ENCODE measurements at places on chromosomes 3 and 15.

GRCh38 chr3:30681649-30682211 lies 75.3 kb downstream of the TGFBR2 start:
- DNase-seq: no peak

DNA sequence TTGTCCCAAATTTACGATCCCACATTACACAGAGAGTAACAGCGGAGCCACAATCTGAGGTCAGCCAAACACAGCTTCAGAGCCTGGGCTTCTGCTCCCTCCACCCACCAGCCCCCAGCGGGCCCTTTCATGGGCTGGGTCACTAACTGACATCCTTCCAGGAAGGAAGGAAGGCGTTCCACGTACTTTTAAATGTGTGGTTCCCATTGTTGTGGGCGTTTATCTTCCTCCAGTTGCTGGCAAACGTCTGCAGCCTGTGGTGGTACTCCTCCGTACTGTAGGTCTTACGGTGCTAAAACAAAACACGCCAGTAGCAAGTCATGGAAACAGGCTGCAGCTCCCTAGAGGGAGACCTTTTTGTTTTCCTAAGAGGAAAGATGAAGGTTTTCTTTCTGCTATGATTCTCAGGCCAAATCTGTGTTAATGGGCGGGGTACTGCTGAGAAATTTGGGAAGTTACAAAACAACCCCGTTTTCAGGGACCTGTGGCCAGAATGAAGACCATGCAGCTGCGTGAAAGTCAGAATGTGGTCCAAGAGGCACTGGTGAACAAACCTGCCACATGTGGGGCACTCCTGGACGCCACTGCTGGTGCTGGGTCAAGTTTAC lies 7.6 kb downstream of the CTSH start:
- no peak for DNase-seq

DNA sequence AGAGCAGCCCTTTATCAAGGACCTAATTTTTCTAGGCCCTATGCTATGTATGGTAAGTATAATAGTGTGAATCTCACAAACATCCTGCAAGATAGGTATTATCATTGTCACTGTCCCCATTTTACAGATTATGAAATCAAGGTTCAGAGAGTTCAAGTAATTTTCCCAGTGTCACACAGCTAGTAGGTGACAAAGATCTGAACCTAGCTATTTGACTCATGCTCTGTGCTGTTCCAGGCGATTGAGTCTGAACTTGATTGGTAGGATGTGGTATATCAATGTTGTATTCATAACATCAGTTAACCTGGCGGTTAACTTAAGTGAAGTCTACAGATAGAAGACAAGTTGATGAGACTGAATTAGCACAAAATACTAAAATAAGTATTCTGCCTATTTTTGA lies 229.9 kb downstream of the CHST2 start:
- DNase-seq: no peak

GRCh38 chr3:55554634-55555425 lies 67.7 kb upstream of the WNT5A start:
- DNase-seq: no peak

GRCh38 chr15:100201376-100202280 lies 140.1 kb downstream of the ADAMTS17 start:
- DNase-seq: no peak

DNA sequence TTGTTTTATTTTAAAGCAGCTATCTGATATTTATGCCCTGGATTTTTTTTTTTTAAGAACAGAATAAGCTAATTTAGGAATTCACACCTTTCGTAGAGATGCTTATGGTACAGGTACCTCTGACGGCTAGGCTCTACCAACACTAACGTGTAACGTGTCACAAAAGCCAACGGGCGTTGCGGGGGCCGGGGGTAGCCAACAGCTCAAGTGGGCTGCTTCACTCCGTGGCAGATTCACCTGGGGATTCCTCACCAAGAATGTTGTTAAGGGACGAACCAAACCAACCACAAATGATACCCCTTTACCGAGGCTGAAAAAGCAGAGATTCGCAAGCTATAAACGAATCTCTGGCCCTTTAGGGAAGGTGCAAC lies 1.0 kb downstream of the TMCC1 start:
- DNase-seq: peak; percentile 39

DNA sequence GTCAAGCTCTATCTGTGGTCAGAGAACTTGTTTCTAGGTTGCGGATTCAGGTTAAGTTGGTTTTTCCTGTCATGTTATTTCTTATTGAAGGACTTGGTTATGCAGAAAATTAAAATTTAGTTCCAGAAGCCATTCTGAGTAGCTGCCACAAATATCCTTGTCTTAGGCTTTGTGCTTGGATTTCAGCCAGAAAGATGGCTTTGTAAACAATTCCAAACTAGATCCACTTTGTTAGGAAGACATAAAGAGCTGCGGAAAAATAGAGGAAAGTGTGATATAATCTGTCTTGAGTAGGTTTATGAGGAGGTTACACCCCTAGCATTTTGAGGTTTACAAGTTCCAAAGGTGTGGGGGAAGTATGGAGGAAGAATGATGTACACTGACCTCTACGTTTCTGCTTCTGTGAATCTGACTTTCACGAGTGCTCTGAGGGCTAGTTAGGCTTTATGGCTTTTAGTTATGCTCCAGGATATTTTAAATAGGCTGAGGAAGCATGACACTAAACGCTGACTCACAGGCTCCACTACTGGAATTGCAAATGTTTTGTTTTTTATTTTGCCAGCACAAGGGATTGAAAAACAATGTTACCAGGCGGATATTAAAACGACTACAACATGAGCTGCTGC lies 46.3 kb upstream of the UTS2B start:
- DNase-seq: no peak

GRCh38 chr3:145889730-145890129 lies 271.3 kb downstream of the PLOD2 start:
- no peak for DNase-seq

DNA sequence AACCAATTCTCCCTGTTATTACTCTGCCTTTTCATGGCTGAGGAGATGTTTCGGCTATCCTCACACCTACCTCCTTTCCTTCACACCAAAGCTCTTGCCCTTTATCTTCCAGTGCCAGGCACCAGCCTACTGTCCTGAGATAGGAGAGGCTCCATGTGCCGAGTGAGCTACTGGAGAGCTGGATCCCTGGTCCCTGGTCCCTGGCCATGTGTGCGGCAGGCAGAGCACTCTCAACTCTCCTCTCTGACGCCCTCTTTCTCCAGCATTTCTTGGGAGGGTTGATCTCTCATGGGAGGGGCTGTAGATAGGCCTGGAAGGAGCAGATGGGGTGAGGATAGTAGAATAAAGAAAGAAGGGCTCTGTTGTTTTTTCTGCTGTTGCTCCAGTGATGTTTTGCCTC lies 277.1 kb upstream of the UMPS start:
- DNase-seq: no peak

DNA sequence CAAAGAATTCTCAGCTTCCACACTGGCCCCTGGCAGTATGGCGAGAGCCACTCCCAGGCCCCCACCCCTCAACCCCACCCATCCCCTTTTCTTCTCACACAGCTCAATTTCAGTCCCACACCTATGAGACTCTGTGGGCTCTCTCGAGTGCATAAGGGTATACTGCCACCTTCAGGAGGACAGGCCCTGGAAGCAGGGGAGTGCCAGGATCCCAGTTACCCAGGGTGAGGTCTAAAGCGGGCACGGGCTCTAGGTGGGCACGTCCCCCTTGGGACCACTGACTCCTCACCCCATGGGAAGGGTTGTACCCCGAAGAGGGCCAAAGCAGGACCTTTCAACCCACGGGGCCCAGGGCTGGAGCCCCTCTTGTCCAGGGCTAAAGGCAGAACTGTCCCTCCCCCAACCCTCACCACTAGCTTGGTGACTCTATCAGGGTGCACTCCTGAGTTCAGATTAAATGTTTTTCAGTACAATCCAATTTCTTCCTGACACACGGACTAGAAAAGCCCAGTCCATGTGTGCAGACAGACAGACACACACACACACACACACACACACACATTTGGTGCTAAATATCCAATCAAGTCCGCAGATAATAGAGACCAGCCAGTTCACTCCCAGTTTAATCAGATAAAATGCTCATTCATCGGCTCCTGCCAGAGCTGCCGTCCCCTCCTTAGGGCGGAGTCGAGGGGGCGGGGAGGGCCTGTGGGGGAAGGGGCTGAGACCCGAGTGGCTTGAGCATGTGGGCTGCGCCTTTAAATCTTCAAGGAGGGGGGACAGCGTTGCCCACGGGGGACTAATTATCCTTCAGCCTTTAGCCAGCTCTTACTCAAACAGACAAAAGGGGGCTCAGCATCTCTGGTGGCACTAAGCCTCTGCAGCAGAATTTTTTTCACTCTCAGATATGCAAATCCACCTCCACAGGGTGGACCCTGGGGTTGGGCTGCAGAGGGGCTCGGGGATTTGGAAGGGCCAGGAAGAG lies 59.3 kb downstream of the CYP11A1 start:
- DNase-seq: peak; percentile 77

GRCh38 chr15:71096676-71097075 lies 18.6 kb upstream of the THSD4 start:
- no peak for DNase-seq

GRCh38 chr15:101349047-101349951 lies 54.3 kb upstream of the SNRPA1 start:
- DNase-seq: no peak

DNA sequence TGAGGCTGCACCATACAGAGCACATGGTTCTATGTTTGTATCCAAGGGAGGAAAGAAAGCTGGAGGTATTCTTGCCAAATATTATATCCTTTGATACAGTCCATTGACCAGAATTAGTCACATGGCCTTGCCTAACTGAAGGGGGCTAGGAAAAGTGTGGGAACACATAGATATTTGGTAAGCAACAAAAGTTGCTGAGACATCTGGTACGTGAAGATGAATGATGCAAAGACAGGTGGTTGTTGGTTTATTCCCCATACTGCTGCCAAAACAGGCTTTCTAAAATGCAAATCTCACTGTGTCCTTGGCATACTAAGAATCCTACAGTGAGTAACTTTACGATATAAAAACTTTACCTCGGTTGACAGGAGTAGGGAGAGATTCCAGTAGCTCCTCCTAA lies 162.2 kb downstream of the VGLL3 start:
- DNase-seq: no peak

DNA sequence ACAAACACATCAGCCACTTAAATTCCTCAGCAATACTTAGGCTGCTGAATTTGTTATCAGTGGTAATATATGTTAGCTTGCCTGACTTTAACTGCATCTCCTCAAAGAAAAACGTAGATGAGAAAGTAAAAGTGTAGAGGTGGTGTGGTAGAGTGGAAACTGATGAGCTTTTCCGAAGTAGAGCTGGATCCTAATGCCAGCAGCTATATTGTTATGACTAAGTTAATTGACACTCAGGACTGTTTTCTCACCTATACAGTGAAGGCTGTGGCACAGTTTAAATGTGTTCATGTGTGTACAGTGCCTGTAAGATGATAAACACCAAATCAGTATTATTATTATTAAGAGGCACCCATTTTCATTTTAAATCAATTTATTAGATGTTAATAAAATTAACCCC lies 174.9 kb downstream of the TNIK start:
- no peak for DNase-seq

- no peak for DNase-seq
Observed at GRCh38 chr15:101538996-101539395, 49.5 kb upstream of the PCSK6 start.

GRCh38 chr15:101694261-101694660 lies 30.0 kb downstream of the TARS3 start:
- DNase-seq: no peak

GRCh38 chr15:41809121-41809520 lies 18.8 kb upstream of the JMJD7 start:
- DNase-seq: no peak

GRCh38 chr3:5292512-5292911 lies 105.0 kb downstream of the EDEM1 start:
- DNase-seq: no peak

DNA sequence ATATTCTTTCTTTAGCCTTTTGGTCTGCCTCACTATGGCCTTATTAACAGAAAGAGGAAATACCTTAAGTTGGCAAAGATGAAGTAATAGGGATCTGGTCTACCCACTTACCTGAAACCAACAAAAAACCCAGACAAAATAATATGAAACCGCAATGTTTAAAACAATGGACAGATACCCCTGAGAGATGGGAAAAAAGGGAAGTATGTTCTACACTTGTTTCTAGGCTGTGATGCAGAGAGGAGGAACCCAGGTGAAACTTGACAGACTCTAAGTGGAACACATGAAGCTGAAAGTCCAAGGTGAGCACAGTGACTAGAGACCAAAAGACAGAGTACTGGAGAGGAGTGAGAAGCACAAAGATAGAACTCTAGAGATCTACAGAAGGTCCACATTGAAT lies 78.4 kb downstream of the NR2E3 start:
- no peak for DNase-seq

DNA sequence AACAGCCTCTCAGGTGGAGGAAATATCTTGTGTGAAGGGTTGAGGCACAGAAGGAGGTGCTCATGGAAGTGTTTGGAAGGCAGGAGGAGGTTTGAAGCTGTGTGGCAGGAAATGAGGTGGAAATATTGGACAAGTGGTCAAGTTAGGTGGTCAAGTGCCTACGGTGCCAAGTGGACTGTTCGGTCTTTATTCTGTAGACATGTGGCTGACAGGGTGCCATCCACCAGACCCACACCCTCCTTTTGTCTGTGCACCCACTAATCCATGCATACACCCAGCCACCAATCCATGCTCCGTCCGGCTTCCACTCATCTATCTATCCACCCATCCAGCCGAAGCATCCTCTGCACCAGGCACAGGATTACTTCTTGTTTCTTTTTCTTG lies 2.2 kb downstream of the SLC6A20 start:
- DNase-seq: no peak

- no peak for DNase-seq
Observed at GRCh38 chr3:37041546-37042195, 48.4 kb downstream of the MLH1 start.

GRCh38 chr3:119557877-119558269 lies 1.5 kb downstream of the CD80 start:
- DNase-seq: no peak

DNA sequence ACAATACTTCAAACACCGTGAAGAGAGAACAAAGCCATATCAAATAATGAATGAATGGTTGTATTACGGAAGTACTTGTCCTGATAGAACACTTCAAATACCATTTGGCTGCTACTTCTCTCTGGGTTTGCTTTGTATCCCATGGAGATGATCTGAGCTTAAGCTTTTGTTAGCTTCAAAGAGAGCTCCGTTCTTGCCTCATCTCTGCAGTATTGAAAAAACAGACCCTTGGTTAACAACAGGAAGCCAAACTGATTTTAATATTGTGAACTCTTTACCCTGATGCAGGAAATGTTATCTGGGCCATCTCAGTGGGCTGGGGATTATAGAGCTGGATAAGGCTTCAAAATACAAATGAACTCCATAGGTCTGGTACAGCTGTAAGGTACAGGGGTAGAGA lies 101.0 kb downstream of the CHL1 start:
- DNase-seq: no peak

DNA sequence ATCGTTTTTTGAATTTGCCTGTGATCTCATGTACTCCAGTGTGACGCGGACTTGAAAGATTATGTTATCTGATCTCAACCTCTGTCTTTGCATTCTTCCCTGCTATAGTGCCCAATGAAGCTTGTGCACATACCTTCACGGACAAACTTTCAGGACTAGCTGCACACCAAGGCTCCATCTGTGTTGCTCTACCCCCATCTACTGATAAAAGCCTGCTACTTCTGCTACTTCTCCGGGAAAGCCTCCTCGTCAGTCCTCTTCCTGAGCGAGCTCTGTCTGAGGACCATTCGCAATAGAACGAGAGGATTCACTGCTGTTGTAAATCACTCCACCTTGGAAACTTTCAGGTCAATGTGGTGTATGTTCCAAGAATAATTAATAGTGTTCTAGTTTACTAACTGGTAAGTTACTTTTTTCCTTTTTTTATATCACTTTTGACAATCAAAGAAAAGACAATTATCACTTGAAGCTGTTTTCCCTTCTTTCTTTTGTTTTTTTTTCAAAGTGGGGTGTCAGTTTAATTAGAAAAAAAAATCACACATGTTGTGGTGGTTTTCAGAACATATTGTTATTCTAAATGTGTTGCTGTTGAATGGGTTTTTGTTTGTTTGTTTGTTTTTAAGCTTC lies 217.6 kb downstream of the ARRDC4 start:
- peak; percentile 63 for DNase-seq
